ENCODE measurements at places on chromosomes 1 and 21.

GRCh38 chr1:83531521-83532309 lies 467.2 kb downstream of the TTLL7 start:
- no peak for DNase-seq

DNA sequence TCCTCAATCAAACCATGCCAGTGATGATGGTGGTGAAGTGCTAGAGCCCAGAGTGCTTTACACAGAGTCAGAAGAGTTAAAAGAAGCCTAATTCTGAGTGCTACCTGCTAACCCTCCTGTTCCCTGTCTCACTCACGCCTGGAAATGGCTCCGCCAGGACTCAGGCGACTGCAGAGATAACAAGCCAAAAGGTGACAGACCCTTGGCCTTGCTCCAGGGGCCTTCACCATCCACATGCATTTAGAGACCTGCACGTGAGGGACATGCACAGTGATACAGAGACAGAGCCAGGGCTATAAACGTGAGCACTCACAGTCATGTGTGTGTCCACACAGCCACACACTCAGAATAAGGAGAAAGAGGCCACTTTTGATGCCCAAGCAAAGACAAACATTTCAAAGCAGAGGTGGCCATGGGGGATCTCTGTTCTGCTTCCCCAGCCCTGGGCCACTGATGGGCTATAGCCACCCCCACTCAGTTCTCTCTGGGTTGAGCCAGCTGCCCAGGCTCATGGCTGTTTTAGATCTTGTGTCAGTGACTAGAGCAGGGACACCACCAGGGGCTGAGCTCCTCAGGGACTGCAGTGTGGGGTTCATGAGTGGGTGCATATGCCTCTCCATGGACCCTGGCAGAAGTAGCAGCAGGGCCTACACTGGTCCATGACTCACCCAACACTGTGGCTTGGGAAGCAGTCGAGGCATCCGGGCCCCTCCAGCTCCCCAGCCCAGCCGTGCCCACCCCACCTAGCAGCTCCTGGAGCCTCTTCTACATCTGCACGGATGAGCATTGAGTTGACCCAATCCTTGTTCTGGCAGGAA lies 117.2 kb downstream of the EPHB2 start:
- no peak for DNase-seq

DNA sequence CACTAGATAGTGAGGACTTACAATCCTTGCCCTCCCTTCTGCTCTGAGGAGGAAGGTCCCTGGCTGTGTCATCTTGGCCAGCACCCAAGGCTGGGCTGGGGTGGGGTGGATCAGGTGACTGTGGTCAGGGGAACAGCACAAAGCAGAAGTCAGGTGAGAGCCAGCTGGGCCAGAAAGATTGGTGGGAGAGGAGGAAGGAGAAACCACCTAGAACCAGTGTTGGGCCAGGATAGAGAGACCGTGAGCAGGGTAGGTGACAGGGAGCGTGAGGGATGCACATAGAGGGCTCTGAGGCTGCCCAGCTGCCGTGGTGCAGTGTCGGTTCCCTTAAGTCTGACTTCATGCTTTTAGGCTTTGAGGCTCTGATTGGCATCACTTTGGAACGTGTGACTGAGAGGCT lies 22.7 kb downstream of the NCF2 start:
- DNase-seq: no peak

- DNase-seq: no peak
Measured at GRCh38 chr1:193926956-193927355, 740.5 kb upstream of the B3GALT2 start.

GRCh38 chr1:200130552-200130951 lies 103.0 kb downstream of the NR5A2 start:
- DNase-seq: no peak

DNA sequence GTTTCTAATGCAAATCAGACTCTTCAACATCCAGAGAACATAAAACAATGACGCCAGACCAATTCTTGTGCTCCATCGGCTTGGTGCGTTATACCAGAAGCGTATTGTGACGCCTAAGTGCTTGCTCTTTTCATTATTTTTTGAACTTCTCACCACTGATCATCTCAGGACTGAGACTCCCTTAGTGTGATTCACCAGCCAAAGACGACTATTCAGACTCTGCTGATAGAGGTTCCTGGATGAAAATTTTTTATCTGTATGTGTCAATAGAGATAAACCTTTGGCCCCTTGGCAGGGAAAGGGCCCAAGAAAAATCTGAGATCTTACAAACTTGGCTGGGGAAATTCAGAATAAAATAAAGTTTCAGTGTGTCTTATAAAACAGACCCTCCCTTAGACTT lies 856 bp upstream of the GREM2 start:
- no peak for DNase-seq

GRCh38 chr1:26471498-26472319 lies 531 bp upstream of the HMGN2 start:
- DNase-seq: no peak

- DNase-seq: no peak
Measured at GRCh38 chr1:175000697-175001187, 995 bp downstream of the CACYBP start.

DNA sequence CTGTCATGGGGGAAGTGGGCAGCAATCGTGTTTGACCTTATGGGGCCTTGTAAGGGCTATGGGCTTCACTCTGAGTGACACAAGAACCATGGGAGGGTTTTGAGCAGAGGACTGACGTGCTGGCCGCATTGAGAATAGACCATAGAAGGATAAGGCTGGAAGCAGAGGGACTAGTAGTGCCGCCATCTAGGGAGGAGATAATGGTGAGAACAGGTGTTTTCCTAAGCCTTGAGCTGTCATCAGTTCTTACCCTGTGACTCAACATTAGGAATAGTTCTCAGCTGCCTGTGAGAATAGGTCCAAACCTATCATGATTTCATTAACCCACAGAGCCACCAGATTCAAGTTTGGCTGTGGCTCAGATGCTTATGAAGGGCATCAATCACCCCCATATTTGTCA lies 228.5 kb downstream of the CACNA1E start:
- DNase-seq: no peak

DNA sequence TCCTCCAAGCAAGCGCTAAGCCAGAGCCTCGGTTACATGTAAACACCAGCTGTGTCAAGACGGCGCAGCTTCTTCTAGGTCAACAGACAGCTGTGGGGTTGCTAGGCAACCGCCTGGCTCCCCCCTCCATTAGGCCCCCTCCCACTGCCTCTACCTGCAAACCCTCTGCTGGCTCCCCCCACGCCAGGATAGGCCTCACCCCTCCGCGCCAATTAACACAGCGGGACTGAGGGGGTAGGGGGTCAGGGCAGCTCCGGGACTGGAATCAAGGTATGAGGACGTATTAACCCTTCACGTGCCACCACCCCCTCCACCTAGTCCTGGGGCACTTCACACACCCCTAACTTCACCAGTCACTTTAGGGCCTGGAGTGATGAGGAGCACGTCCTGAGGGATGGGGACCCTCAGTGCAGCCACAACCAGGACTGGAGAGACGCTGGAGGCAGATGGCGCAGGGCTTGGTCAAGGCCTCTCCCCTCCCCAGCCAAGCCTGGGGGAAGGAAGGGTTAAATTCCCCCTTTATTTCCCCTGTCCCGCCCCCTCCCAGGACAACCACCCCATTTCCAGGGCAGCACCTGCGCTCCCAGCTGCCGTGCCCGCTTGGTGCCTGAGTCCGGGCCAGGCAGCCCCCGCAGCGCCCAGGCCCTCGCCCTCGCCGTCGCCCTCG lies 37.4 kb upstream of the WASF2 start:
- DNase-seq: no peak

- DNase-seq: peak; percentile 40
Measured at GRCh38 chr1:47611992-47612391, 174.1 kb downstream of the FOXD2 start.

DNA sequence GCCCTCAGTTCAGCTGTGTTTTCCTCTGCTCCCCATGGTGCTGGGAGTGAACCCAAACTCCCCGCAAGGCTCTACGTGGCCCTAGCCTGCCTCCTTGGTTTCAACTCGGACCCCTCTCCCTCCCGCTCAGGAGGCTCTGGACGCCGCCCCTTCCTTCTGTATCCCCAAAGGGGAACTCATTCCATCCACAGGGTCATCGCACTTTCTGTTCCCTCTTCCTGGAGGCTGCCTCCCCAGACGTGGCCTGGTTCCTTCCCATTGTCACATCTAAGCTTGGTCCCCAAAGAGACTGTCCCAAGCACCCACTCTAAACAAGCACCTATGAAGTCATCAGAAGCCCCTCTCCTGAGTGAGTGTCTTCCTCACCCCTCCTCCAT lies 10.9 kb downstream of the KCNAB2 start:
- DNase-seq: no peak

- no peak for DNase-seq
Measured at GRCh38 chr1:169338617-169339016, 29.0 kb downstream of the NME7 start.

GRCh38 chr1:18638835-18639364 lies 8.3 kb downstream of the PAX7 start:
- DNase-seq: no peak

GRCh38 chr1:71668065-71668464 lies 587.2 kb upstream of the ZRANB2 start:
- DNase-seq: no peak

- DNase-seq: no peak
Measured at GRCh38 chr1:89607156-89607555, 25.8 kb upstream of the LRRC8C start.

DNA sequence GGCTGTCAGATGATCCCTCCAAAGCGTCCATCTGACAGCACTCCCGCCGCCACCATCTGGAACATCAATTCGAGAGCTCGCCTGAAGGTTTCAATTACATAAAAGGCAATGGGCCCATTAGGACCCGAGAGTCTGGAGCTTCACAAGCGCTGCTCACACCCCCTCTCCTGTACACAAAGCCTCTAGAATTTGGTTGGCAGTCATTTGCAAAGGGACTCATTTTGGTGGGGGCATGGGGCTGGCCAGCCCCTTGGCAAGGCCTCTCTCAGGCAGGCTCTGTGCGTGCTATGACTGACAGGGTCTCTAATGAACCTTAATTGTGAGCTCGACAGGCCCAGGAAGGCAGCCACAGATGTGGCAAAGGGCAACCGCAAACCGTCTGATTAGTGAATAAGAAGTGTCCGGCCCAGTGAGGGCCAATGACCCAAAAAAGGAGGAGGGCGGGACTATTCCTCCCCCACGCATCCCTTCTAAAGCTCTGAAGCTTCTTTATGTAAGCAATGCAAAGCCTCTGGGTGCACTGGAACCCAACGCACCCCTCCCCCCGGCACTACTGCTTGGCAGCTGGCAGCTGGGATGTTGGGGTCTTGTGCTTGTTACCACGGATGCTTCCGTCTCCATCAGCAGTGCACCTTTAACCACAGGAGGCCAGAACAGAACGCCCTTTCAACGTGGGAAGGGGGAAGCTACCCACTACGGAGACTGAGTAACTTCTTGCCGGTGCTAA lies 79.4 kb downstream of the CAPZB start:
- DNase-seq: no peak

DNA sequence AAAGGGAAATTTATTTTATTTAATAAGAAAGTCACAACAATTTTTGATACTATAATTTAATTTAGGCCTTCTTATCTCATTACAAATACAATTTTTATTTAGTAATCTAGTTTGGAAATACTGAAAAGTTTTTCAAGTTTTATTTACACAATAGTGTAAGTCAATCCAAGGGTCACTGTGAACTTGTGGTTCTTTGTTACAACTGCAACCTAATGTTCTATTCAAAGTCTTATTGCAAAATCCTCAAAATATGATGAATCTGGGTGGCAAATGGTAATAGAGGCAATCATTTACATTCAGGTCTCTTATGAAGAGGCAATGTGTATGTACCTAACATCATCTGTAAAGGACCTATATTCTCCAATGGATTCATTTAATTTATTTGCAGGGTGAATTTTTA lies 421.2 kb downstream of the DPYD start:
- DNase-seq: no peak

- DNase-seq: no peak
Measured at GRCh38 chr1:51433972-51434510, 85.0 kb downstream of the EPS15 start.

DNA sequence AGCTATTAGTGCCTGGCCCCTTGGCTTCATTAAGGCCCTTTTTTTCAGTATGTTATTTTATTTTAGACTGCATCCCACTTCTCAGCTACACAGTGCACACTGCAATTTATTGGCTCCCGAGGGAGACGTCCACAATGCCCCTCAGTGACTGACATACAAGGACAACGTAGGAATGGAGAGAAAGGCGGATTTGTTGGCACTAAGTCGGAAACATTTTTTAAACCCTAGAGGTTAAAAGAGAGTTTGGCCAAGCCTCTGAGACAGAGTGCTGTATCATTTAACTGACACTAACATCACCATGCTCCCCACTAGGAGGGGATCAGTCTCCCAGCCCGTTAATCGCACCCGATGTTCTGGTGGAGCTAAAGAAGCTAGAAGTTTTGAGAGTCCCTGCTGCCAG lies 45.7 kb upstream of the FOXD3 start:
- DNase-seq: no peak

GRCh38 chr1:42941640-42942330 lies 16.9 kb downstream of the SLC2A1 start:
- DNase-seq: no peak

DNA sequence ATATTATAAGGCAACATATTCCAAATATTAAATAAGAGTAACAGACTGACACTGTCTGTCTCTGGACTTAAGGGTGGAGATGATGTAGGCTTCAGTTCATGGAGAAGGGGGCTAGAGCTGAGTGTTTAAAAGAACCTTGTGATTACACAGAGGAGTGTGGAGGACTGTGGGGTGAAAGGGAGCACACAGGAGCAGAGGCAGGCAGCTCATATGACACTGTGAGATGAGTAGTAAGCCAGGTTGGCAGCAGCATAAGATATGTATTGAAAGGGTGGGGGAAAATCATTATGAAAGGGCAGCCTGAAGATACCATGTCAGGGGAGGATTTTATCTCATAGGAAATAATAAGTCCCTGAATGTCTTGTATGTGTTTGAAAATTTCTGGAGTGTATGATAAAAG lies 104.5 kb downstream of the AK5 start:
- DNase-seq: no peak

GRCh38 chr21:33230545-33231324 lies 997 bp downstream of the IFNAR2 start:
- peak; percentile 78 for DNase-seq

- no peak for DNase-seq
Measured at GRCh38 chr1:106908689-106909088, 147.8 kb upstream of the PRMT6 start.

DNA sequence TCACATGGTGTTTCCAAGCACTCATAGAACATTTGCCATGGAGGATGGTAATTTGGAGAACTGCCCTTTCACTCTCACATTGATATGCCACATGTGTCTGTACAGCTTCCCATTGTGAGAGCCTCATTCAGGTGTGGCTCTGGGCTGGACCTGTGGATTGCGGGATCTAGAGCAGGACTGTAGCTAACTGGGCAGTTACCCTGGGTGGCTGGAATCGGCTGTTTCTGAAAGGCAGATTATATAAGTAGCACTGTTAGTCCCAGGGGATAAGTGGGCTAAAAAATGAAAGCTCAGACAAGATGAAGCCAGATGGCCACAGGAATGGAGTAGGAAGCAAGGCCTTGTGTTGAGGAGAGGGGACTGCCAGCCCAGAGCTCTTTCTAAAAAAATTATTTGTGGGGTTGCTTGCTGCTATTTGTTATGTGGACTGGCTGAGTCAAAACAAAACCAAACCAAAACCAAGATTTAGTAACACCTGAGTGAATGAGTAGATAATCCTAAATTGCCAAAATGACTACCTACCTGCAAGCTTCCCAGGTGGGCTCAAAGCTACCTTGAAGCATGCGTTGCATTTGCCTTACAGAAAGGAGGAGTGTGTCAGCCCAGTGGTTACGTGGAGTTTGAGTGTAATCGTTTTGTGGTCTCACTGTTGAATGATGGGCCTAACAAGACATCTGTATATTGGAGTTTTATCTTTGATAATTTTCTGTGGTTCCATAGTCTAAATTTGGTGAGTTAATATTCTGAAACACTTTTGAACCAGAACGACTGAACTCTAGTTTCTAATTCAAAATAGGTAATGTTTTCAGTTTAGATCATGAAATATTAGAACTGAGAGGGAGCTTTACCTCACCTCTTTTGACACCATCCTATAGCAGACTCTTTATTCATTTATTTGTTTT lies 58.0 kb downstream of the SDCCAG8 start:
- DNase-seq: no peak
